Activated CD4-positive, alpha-beta memory T cell treated with anti-CD3 and anti-CD28 coated beads, Interleukin-2, amount 10 ng/mL, durations not matched to agents 7 days and 5 days (primary cell): ENCODE measurements at places on chromosomes 5 and 9. TPM values are rescaled to one million over a fixed set of nuclear protein-coding genes. Genes with fewer than 3 reads are reported as not detected.

DNA sequence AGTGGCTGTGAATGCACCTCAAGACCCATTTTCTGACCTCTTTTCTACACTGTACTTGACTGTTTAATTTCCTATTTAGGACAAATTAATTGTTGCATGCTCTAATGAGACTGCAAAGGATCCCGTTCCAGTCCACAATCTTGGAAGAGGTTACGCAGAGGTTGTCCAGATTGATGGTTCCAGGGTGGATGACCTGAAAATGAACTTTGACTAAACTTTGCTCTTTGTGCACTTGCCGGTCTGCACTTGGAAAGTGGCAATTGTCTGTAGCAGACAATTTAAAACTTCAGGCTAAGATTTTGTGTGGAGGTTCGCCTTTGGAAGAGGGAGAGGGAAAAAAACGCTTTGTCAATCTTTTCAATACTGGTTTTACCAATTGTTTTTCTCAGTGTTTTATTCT lies 267.8 kb downstream of the TMEM161B start:
- no peaks in the 10 kb centered on the region for H3K27me3 ChIP-seq
- H3K4me1 ChIP-seq: no peaks in the 10 kb centered on the region
- H3K27ac ChIP-seq: no peak overlapping the region
- no peaks in the 10 kb centered on the region for H3K36me3 ChIP-seq
- no peak for DNase-seq

The DEPDC1B gene
- total RNA-seq: 42.3 TPM

The GPRIN1 gene
- total RNA-seq: 4.2 TPM

- DNase-seq: peak; percentile 72
- peaks cover 54% of the 10 kb centered on the region for H3K4me1 ChIP-seq
- peak overlapping the region; percentile 84 for H3K27ac ChIP-seq
Measured at GRCh38 chr9:109117856-109118807, 1.6 kb downstream of the TMEM245 start.

DNA sequence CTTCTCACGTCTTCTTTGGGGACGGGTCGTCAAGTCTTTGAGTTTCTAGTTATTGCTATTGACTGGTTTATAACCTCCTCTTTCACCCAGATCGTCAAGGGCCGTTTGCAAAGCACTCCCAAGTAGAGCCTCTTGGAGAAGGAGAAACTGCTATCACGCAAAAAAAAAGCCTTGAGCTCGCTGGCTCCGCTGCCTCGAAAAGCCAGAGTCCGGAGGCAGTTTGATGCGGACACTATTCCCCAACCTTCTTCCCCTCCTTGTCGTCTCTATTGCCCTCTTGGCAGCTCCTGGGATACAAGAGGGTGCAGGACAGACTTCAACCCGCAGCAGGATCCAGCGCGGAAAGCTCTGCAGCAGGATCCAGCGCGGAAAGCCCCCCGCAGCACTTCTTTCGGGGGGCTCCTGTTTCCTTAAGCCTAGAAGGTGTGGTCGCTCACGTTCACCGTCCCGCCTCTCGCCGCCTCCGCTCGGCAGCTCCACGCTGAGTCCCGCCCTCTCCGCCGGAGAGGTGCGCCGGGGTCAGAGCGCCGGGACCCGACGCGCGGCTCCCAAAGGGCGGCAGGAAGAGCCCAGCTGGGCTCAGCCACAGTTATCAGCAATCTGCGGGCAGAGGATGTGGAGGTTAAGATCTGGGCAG lies at the start of gene PCDHAC1:
PCDHAC1 (plus strand) TSS at position 494 of the 637 bp plus-strand sequence. CDS start 594 bp downstream, outside the sequence.
- peaks cover 2% of the 10 kb centered on the region for H3K36me3 ChIP-seq
- H3K27me3 ChIP-seq: peaks cover 21% of the 10 kb centered on the region
- H3K27ac ChIP-seq: no peak within 1 kb of the TSS
- DNase-seq: no peak
- H3K4me1 ChIP-seq: peaks cover 1% of the 10 kb centered on the region

DNA sequence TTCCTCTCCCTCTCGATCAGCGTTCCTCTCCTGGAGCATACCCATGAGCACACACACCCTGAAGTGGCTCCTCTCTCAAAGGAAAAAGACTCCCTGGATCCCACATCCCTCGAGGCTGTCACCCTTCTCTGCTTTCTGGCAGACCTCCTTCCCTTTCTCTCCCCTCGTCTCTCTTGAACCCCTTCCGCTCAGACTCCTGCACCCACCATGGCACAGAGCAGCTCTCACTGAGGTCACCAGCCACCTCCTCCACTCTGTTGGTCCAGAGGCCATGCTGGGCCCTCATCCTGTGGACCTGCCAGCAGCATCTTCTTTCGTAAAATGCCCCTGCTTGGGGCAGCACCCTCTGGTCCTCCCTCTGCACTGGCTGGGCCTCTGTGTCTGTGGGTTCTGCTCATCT lies 5.7 kb downstream of the B4GALT7 start:
- peaks cover 14% of the 10 kb centered on the region for H3K4me1 ChIP-seq
- H3K36me3 ChIP-seq: peaks cover under 1% of the 10 kb centered on the region
- no peak overlapping the region for H3K27ac ChIP-seq
- no peaks in the 10 kb centered on the region for H3K27me3 ChIP-seq

DNA sequence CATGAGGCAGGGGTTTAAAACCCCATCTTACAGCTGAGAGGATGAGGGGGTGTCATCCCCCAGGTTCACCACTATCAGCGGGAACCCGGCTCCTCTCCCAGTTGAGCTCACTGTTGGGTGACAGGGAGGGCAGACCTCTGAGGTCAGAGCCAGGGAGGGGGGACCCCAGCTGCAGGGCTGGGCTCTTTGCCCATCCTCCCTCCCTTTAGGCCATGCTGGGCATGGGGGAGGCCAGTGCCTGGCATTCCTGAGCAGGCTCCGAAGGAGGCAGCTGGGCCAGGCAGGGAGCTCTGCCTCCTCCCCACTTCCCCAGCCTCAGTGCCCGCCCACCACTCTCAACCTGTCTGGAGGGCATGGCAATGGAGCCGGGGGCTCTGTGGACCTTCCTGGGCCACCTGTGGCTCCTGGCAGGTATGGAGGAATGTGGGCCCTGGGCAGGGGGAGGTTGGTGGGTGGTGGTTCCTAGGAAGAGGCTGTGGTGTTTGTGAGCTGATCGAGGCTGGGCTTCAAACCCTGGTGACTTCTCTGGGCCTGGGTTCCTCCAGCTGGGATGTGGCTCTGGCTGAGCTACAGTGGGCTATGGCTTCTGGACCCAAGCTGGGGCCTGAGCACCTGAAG lies 12.6 kb downstream of the CRB2 start:
- no peak for DNase-seq
- no peaks in the 10 kb centered on the region for H3K36me3 ChIP-seq
- H3K27me3 ChIP-seq: peaks cover 24% of the 10 kb centered on the region
- H3K27ac ChIP-seq: no peak overlapping the region
- H3K4me3 ChIP-seq: no peak overlapping the region

DNA sequence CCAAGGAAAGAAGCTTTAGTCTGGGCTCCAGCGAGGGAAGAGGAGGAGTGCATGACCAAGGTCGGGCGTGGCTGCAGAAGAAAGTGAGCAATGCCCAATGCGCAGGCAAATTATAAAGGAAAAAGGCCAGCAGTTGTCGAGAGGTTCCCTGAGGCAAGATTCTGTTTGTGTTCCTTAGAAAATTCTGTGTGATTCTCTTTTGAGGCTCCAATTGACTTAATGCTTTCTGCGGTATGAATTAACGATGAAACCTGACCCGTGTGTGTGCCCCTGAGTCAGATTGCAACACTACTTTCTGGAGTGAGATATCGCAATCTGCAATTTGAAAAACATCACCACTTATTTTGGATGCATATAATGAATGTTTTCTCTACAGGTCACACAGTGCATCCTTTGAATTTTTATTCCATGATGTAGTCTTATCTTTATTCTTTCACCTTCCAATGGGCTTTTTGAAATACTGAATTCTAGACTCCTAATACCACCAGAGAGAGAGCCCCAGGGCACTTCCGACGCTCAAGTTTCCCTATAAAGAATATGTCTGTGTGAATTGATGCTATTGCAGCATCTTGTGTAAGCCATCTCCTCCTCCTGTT lies 117.9 kb upstream of the IL6ST start:
- no peak for DNase-seq
- H3K27me3 ChIP-seq: no peaks in the 10 kb centered on the region
- no peak overlapping the region for H3K4me3 ChIP-seq
- H3K36me3 ChIP-seq: no peaks in the 10 kb centered on the region

DNA sequence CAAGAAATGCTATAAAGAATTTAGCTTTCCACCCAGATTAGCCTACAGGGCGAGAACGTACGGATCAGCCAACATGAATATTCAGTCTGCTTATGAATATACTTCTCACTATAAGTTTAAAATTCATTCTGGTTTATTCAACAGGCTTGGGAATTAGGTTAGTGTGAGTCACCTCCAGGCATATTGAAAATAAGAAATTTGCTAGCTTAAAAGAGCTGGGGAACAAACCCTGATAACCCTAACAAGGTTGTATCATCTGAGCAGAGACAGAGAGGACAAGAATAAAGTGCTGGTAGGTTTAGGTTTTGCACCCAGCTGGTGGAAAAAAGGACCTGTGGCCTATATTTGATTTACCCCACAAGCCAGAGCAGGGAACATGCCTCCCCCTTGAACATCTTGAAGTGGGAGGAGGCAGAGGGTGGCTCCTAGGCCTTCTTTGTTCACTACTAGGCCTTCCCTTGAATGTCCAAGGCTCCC lies 12.3 kb downstream of the FNBP1 start:
- no peak overlapping the region for H3K4me3 ChIP-seq
- H3K27me3 ChIP-seq: no peaks in the 10 kb centered on the region
- H3K27ac ChIP-seq: peak overlapping the region; percentile 88
- H3K36me3 ChIP-seq: peaks cover 45% of the 10 kb centered on the region
- DNase-seq: no peak

The OLFML2A gene
- not detected for total RNA-seq

DNA sequence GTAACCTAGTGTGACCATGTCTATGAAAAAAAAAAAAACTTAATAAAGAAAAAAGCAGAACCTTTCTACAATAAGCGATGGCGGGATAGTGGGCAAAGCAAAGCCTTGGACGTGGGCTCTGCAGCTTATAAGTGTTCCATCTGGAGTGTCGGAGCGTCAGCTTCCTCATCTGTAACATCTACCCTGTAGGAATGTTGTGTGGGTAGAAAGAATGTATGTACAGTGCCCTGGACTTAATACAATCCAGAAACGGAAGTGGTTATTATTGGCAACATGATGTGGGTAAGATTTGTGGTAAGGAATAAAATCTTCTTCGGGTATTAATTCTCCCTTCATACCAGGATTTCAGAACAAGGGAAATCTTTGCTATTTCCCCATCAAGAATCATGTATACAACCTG lies 66.5 kb downstream of the SEMA5A start:
- H3K4me3 ChIP-seq: no peak overlapping the region
- no peaks in the 10 kb centered on the region for H3K36me3 ChIP-seq
- DNase-seq: no peak
- H3K27ac ChIP-seq: no peak overlapping the region

DNA sequence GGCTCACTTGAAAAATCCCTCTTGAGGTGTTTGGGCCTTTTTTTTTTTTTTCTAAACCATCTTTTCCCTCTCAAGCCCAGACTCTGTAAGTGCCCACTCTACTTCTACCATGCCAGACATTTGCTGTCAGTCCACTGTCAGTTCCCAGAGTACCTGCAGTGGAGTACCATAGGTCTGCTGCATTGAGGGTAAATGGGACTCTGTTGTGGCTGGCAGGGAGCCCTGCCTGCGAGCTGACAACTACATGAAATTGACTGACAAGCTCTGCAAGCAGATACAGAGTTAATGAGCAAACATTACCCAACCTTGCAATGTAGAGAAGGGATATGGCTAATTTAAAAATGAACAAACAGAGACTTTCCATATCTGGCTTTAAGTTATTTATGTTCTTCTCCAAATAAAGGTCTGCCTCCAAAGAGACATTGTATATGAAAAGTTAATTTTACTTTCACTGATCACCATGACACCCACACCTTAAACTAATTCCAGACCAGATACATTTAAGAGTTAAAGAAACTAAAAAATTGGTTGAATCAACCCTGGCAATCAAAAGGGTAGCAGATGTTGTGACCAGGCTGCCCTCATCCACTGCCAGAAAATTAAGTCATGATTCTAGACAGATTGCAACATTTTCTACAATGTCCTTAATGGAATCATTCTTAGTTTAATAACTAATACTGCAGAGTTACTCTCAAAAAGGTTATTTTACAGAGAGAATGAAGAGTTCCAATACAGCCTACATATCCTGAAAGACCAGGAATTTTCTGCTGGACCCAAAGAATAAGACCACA lies 100.4 kb upstream of the PAM start:
- no peak overlapping the region for H3K4me3 ChIP-seq
- H3K4me1 ChIP-seq: no peaks in the 10 kb centered on the region
- H3K27me3 ChIP-seq: peaks cover 19% of the 10 kb centered on the region
- H3K36me3 ChIP-seq: no peaks in the 10 kb centered on the region

- H3K27ac ChIP-seq: no peak overlapping the region
- no peaks in the 10 kb centered on the region for H3K27me3 ChIP-seq
- H3K36me3 ChIP-seq: peaks cover 20% of the 10 kb centered on the region
- no peak overlapping the region for H3K4me3 ChIP-seq
- peaks cover 6% of the 10 kb centered on the region for H3K4me1 ChIP-seq
Measured at GRCh38 chr5:119177226-119177625, 106.3 kb downstream of the DMXL1 start.

DNA sequence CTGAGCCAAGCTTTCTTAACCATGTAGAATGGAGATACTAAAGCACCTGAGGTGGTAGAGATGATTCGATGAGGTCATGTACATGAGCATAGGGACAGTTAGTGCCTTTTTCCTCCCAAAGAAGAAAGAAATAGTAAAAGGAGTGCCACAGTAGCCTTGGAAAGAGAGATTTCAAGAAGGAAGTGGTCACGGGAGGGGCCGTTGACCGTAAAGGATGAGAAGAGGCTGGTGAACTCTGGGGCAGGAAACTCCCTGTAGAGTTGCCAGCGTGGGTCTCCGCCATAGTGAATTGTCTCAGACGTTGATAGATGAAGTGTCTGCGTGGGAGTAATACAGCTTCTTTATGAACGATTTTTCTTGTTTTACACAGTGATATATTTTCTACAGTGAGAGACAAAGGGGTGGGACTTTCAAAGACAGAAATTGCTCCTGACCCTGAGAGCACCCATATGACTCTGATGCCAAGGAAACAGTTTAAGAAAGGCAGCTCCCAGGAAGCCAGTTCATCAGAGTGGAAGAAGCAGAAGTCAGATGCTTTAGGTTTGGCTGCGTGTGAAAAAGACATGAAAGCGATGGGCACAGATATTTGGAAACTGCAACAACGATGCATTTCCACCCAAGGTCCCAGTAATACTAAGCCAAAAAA lies 41.3 kb downstream of the UGCG start:
- H3K27ac ChIP-seq: peak overlapping the region; percentile 75
- peak; percentile 57 for DNase-seq
- H3K27me3 ChIP-seq: no peaks in the 10 kb centered on the region
- peak overlapping the region; percentile 26 for H3K4me3 ChIP-seq
- peaks cover 50% of the 10 kb centered on the region for H3K36me3 ChIP-seq

DNA sequence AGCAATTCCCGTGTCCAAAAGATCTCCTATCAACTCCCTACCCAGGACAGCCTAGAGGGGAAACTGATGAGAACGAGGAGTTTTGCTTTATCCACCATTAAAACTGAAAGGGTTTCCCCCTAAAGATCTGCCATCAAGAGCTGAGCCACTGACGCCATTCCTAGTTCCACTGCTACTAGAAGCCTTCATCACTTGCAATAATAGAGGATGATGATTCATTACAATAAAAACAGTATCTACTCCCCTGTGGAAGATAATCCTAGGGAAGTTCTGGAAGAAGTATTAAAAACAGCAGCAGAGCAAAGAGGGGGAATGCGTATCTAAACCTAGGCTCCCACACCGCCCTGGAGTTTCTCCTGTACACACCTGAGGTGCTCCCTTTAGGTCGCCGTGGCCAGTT lies 394.5 kb downstream of the BNC2 start:
- no peaks in the 10 kb centered on the region for H3K4me1 ChIP-seq
- no peak overlapping the region for H3K27ac ChIP-seq
- no peaks in the 10 kb centered on the region for H3K27me3 ChIP-seq

The NRG2 gene
- total RNA-seq: not detected

The LTC4S gene
- total RNA-seq: 2.1 TPM

The FGF10 gene
- not detected for total RNA-seq

The RORB gene
- total RNA-seq: 0.18 TPM

The MEIKIN gene
- 1.1 TPM for total RNA-seq

The KCTD16 gene
- not detected for total RNA-seq
